ENCODE measurements at places on chromosomes 3 and 15. TPM values are rescaled to one million over a fixed set of nuclear protein-coding genes. Genes with fewer than 3 reads are reported as not detected.

KCNAB1 gene
- polyA plus RNA-seq: 1.0 TPM

CCR9 gene
- polyA plus RNA-seq: 0.92 TPM

GRCh38 chr3:126257984-126258383, 77.6 kb upstream of the ALDH1L1 start:
- no peaks in the 10 kb centered on the region for H3K36me3 ChIP-seq
- H3K27ac ChIP-seq: no peak overlapping the region
- H3K27me3 ChIP-seq: no peaks in the 10 kb centered on the region
- DNase-seq: no peak
- no peak overlapping the region for H3K4me3 ChIP-seq

- peaks cover 4% of the 10 kb centered on the region for H3K27me3 ChIP-seq
- H3K36me3 ChIP-seq: no peaks in the 10 kb centered on the region
- H3K4me1 ChIP-seq: peaks cover 5% of the 10 kb centered on the region
Measured at GRCh38 chr15:70453238-70453637, 310.1 kb downstream of the UACA start.

- H3K36me3 ChIP-seq: no peaks in the 10 kb centered on the region
- peaks cover 4% of the 10 kb centered on the region for H3K4me1 ChIP-seq
- DNase-seq: no peak
- H3K27me3 ChIP-seq: no peaks in the 10 kb centered on the region
- H3K27ac ChIP-seq: no peak overlapping the region
Measured at GRCh38 chr15:99578809-99579208, 13.0 kb downstream of the MEF2A start.

GRCh38 chr3:150775001-150775599, 12.1 kb upstream of the SIAH2 start:
- DNase-seq: no peak
- no peaks in the 10 kb centered on the region for H3K4me1 ChIP-seq
- no peaks in the 10 kb centered on the region for H3K27me3 ChIP-seq
- H3K27ac ChIP-seq: no peak overlapping the region

Measured in small intestine (tissue), 16 donors.